EL (cell line): ENCODE measurements at places on chromosomes 16 and 17.

GRCh38 chr17:72600934-72601333 lies 480.1 kb downstream of the SOX9 start:
- DNase-seq: peak; percentile 85

- no peak for DNase-seq
Observed at GRCh38 chr16:49382916-49383315, 9.3 kb downstream of the C16orf78 start.

DNA sequence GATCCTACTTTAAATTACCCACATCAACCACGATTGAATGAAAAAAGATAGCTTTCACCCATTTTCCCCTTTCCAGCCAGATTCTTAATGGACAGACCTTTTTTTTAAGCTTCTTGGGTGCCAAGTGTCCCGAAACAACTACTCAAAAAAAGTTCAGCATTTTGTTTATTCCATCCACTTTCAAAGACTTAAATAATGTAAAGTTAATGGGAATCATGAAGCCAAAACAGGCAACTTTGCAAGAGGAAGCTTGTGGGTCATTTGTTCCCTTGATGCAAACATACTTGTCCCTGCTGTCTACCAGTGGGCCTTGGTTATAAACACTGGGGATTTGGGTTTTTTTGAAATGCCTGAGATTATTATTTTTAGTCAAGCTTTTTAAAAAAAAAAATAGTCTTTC lies 414.0 kb upstream of the PSMD7 start:
- no peak for DNase-seq

- no peak for DNase-seq
Observed at GRCh38 chr16:89949756-89950155, 1.2 kb downstream of the DEF8 start.

- DNase-seq: no peak
Observed at GRCh38 chr17:1197781-1198490, 18.2 kb upstream of the ABR start.
